ENCODE measurements at places on chromosomes 1 and 21. TPM values are rescaled to one million over a fixed set of nuclear protein-coding genes. Genes with fewer than 3 reads are reported as not detected.

The PROK1 gene
- not detected for total RNA-seq

The EXO1 gene
- 44.3 TPM for total RNA-seq

The RIMKLA gene
- total RNA-seq = 3.2 TPM

The F5 gene
- total RNA-seq = 50.8 TPM

The AIRE gene
- total RNA-seq = not detected

The ZNF593OS gene
- total RNA-seq = not detected

The SLC25A34 gene
- total RNA-seq = 1.5 TPM

The OR2M3 gene
- total RNA-seq = not detected

The DNAH14 gene
- total RNA-seq = not detected

The FLG2 gene
- not detected for total RNA-seq

The KRTAP13-2 gene
- total RNA-seq = not detected

The S100A7 gene
- total RNA-seq = not detected

The TMEM53 gene
- 5.1 TPM for total RNA-seq

The C8B gene
- not detected for total RNA-seq

The DYRK3 gene
- total RNA-seq = 11.4 TPM

The PDXK gene
- 126 TPM for total RNA-seq

The THEMIS2 gene
- total RNA-seq = 27.4 TPM

The CITED4 gene
- total RNA-seq = 1.9 TPM

The IQCC gene
- total RNA-seq = 5.2 TPM

The OR1C1 gene
- total RNA-seq = not detected

The B3GALT2 gene
- 0.14 TPM for total RNA-seq

The OXCT2 gene
- 1.2 TPM for total RNA-seq

The CACHD1 gene
- 0.27 TPM for total RNA-seq

The RGSL1 gene
- not detected for total RNA-seq

The RNPC3 gene
- 16.4 TPM for total RNA-seq

The DMBX1 gene
- 0.12 TPM for total RNA-seq

The POU3F1 gene
- total RNA-seq = 0.36 TPM

The CAPN9 gene
- not detected for total RNA-seq

The PAQR6 gene
- total RNA-seq = 3.9 TPM

The FALEC gene
- not detected for total RNA-seq

The INTS3 gene
- 45.5 TPM for total RNA-seq

The DNAI4 gene
- total RNA-seq = 1.4 TPM

The AVPR1B gene
- total RNA-seq = not detected

The SPATA46 gene
- total RNA-seq = not detected

The HTR6 gene
- total RNA-seq = 0.19 TPM

The DMRTA2 gene
- not detected for total RNA-seq

The GRHL3 gene
- not detected for total RNA-seq

The UBE2J2 gene
- total RNA-seq = 58.7 TPM

The ZBTB8B gene
- total RNA-seq = not detected

The UTS2 gene
- total RNA-seq = not detected

The LCE1E gene
- not detected for total RNA-seq

The LEPROT gene
- 19.6 TPM for total RNA-seq

The RHCE gene
- total RNA-seq = 0.45 TPM

The NHLH1 gene
- total RNA-seq = 0.45 TPM

The PUM1 gene
- 80.5 TPM for total RNA-seq

The SLC2A5 gene
- not detected for total RNA-seq

The SPRR4 gene
- not detected for total RNA-seq

The CFHR4 gene
- total RNA-seq = not detected

The CR1L gene
- total RNA-seq = not detected

The TDRD5 gene
- total RNA-seq = not detected

The FCRL6 gene
- not detected for total RNA-seq

The TSACC gene
- not detected for total RNA-seq

The DDAH1 gene
- not detected for total RNA-seq

The AMY1C gene
- total RNA-seq = not detected

The IGSF5 gene
- not detected for total RNA-seq

The TRABD2B gene
- total RNA-seq = not detected

The NUP210L gene
- total RNA-seq = 0.12 TPM

The PRAMEF1 gene
- not detected for total RNA-seq

The ITLN1 gene
- total RNA-seq = not detected

The ESRRG gene
- total RNA-seq = not detected

Data from activated CD4-positive, alpha-beta memory T cell treated with anti-CD3 and anti-CD28 coated beads for 36 hours (primary cell).